ENCODE measurements at places on chromosomes 1 and 21.

DNA sequence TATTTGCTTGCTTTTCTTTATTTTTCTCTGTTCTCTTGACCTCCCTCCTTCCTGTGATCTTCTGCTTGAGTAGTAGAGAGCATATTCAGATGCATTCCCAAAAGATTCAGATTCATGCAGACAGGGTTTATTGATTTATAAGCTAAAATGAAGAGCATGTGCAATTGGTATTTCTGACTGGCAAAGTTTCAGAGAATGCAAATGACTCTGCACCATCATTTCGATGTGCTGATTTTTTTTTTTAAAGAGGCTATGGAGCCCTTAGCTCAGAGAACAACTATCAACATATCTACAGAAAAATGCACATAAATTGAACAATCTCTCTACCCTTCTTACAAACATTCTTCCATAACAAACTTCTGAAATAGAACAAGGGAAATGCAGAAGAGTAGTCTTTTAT is 312.0 kb downstream of the VAV3 start:
- no peak for DNase-seq

GRCh38 chr1:248576260-248576980 is 1.9 kb upstream of the OR2T34 start:
- no peak for DNase-seq

DNA sequence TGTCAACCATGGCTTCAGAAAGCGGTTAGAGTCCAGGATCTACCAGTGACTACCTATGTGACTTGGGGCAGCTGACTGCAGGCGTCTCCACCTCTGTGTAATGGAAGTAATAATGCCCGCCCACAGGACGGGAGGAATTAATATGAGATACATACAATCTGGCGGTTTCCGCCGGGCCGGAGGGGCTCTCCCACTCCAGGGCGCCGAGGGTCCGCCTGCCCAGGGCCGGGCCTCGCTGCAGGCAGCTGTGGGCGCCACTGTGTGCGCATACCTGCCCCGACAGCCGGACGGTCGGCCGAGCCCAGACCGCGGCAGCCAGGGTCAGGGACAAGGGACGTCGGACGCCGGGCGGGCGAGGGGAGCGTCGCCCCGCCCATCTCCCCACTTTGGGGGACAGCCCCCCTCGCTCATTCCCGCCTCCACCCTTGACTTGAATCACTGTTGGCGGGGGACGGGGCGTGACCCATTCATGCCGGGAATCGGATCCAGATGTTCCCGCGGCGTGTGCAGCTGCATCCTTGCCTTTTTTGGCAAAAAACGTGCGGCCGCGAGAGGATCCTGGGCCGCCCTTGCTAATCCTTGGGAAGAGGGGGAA is 6.0 kb upstream of the SF3A3 start:
- DNase-seq, result no peak

- DNase-seq, result no peak
Observed at GRCh38 chr1:22131875-22132486, 10.9 kb downstream of the WNT4 start.

DNA sequence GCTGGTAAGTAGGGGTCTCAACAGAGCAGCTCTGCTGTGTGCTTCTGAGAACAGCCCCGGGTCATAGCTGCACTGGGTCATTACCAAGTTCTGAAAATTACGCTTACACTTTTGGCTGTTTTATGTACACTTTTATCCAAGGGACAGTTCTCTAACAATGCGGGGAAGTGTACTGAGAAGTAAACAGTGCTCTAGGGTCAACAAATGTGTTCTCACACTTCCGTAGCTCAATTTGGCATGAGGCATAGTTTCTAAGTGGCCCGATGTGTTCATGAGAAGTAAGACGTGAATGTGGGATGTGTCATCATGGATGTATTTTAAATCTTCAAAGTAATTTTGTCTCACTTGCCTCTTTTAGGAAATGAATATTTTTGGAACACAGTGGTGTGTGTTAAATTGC is 10.9 kb upstream of the VAMP3 start:
- no peak for DNase-seq

GRCh38 chr1:27033043-27033746 is 20.5 kb upstream of the TENT5B start:
- no peak for DNase-seq

- DNase-seq, result no peak
Observed at GRCh38 chr1:170853867-170854266, 81.5 kb upstream of the MROH9 start.

DNA sequence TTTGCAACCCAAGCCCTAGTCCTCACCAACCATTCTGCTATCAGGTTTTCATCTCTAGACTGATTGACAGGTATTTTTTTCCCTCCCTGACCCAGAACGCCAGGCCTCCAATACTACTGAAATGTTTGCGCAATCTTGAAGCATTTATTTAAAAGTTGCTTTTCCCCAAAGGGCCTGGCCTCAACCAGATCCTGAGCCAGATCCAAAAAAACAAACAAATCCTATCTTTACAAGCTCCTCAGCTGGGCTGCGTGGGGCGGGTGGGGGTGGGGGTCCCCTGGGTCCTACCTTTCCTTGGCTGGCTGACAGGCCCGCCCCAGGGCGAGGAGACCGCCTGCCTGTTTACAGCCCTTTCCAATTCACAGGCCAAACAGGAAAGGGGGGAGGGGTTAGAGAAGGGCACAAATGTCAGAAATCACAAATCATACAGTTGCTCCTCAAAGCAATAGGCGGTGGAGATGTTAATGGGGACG is 98.8 kb downstream of the FOXD2 start:
- DNase-seq, result no peak

DNA sequence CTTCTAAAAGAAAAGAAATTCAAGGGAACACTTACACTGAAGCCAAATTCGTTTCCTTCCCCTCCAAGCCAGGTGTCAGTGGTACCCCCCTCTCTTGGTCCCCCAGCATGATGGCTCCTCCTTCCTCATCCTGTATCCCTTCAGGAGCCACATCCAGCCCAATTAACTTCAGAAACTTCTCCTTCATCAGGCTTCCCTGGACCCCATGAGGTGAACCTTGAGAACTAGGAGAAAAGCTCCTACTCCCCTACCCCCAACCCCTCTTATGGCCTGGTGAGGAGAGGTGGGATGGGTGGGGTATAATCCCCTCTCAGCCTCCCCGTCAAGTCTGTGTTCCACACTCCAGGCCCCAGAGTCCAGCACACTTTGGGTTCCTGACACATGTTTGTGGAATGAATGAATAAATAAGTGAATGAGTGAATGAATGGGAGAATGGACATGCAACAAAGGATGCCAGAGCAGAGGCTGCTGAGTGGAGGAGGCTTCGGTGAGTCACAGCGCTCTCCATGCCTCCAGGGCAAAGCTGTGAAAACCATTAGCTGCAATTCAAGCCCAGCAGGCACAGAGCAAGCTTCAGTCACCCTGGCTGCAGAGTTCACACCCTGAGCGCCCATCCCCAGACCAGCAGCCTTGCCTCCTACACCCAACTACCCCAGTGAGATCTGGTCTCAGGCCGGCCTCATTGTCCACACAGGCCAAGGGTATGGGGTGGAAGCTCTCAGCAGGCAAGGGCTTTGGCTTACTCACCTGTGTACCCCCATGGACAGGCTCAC is 43.8 kb downstream of the BATF3 start:
- no peak for DNase-seq

- no peak for DNase-seq
Observed at GRCh38 chr21:25571726-25572121, 35.6 kb downstream of the MRPL39 start.

DNA sequence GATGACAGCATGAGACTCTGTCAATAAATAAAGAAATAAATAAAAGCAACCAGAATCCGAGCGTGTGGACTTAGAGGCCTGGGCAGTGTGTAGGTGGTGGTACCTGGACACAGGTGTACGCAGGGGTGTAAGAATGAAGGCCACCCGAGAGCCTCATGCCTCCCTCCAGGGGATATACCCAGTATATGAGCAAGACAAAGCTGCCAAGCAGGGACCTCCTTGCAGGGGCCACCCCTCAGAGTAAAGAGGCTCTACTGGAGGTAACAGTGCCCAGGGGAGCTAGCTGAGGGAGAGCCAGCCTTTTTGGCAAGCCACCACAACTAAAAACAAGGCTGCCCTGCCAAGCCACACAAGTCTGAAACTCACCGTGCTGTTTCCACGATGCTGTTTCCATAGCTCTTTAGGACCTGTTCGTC is 179.2 kb upstream of the RAB4A start:
- no peak for DNase-seq

DNA sequence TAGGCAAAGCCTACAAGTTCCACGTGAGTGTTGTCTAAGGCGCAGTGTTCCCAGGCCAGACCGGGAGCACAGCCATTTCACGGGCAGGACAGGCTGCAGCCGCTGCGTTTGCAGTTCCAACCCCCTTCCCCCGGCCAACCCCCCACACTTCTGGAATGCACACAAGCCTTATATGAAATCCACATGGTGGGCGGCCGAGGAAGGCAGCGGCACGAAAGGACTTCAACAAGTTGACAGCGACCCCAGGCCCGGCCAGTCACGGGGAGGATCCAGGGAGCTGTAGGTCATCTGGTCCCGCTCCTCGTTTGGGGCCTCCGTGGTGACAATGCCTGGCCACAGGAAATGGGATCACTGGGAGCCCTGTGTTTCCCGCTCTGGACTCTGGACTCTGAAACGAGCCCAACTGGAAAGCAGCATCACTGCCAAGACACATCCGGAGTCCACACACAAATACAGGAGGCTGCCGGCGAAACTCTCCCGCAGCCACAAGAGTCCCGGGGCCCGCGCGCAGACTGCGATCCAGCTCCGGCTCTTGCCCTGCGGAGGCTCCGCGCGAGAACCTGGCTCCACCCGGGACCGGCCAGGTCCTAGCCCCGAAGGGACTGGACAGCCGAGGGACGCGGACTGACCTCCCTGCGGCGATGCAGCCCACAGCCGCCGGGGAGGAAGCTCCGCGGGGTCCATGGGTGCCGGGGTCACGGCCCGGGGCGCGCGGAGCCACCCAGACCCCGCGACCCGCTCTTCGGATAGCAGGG is 794 bp downstream of the NID1 start:
- DNase-seq, result no peak

DNA sequence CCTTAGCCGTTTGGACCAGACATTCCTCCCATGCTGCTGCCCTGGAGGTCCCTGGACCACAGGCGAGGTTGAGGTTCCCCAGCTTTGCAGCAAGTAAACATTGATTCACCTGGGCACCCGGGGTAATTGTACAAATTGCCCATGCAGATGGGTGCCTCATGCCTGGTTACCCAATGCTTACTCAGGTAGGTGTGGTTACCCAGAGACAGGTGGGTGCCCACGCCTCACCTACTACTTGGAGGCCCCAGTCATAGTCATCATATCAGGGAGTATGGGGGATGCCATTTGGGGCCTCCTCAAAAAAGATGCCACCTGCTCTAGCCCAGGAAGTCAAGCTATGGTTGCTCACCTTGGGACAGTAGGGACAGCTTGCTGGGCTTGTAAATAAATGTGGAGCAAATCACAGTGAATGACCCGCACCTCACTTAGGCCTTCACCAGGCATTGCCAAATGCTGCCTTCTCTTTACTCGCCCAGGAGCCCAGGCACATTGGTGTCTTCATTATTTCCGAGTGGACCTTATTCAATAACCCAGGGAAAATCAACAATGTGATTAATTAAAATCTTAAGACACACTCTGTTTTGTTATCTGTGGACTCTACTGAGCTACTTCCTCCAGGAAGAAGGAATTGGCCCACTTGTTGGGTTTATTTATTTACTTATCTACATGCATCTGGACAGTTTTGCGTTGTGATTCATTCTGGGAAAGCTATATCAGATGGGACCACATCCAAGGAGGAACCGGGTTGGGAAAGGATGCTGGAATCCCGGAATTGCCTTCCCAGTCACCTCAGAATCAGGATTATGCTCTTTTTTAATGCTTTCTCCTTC is 35.6 kb upstream of the GRHL3 start:
- no peak for DNase-seq

- DNase-seq, result no peak
Observed at GRCh38 chr1:34419663-34420136, 243.0 kb downstream of the C1orf94 start.

GRCh38 chr1:41846625-41847405 is 71.9 kb downstream of the HIVEP3 start:
- no peak for DNase-seq

GRCh38 chr1:14113271-14113670 is 413.3 kb downstream of the PRDM2 start:
- no peak for DNase-seq

GRCh38 chr1:77671836-77672235 is 10.6 kb downstream of the ZZZ3 start:
- DNase-seq, result no peak

DNA sequence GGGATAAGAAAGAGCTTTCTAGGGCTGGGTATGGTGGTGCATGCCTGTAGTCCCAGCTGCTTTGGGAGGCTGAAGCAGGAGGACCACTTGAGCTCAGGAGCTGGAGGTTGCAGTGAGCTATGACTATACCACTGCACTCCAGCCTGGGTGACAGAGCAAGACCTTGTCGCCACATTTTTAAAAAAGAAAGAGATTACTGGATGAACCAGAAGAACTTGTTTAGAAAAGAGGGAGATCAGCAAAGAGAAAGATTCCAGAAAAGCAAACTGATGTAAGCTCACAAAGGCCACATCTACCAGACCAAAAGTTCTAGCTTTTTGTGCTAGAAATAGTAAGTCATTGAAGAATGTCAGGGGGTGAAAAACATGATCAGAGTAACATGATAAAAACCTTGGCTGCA is 117.6 kb downstream of the KIAA0319L start:
- no peak for DNase-seq

DNA sequence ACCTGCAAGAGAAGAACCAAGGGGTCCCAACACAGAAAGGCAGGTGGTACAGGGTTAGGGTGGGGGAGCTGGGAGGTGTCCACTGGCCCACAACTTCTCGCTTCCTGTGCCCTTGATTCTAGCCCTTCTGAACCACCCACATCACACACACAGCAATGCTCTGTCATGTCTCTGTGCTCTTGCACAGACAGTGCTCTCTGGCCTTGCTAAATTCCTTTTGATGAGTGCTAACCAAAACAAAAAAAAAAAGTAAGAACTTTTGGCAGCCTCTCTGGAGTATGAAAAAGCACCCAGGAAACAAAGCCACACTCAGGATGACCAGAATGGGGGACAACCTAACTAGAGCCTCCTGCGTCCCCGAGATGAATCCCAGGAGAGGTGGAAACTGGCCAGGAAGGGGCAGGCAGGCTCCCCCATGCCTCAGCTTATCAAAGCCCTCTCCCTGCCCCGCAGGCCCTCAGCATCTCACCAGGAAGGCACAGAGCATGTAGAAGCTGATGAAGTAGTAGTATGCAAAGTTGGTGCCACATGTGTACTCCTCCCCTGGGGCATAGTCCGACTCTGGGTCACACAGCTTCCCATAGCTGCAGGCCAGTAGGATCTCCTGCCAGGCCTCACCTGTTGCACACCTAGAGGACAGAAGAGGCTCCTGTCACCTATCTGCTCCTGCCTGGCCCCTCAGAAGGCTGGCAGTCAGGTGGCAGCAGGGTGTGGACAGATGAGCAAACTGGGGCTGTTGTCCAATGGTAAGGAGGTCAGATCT is 27.2 kb upstream of the KIF21B start:
- no peak for DNase-seq

GRCh38 chr21:41906770-41907169 is 27.6 kb upstream of the PRDM15 start:
- no peak for DNase-seq

- DNase-seq, result no peak
Observed at GRCh38 chr1:16925635-16926490, 4.1 kb downstream of the CROCC start.

GRCh38 chr1:44029260-44029910 is 1.9 kb downstream of the SLC6A9 start:
- DNase-seq, result no peak

GRCh38 chr1:28064064-28064463 is 24.3 kb downstream of the EYA3 start:
- DNase-seq, result no peak

Measured in SIG-M5 (cell line).